ENCODE measurements at places on chromosomes 2 and 18.

GRCh38 chr2:24576146-24576545, 85.1 kb downstream of the NCOA1 start:
- no peak for DNase-seq

- peak; percentile 25 for DNase-seq
Measured at GRCh38 chr2:207252979-207253645, 87.4 kb upstream of the KLF7 start.

GRCh38 chr2:240362216-240362755, 73.2 kb upstream of the GPC1 start:
- no peak for DNase-seq

DNA sequence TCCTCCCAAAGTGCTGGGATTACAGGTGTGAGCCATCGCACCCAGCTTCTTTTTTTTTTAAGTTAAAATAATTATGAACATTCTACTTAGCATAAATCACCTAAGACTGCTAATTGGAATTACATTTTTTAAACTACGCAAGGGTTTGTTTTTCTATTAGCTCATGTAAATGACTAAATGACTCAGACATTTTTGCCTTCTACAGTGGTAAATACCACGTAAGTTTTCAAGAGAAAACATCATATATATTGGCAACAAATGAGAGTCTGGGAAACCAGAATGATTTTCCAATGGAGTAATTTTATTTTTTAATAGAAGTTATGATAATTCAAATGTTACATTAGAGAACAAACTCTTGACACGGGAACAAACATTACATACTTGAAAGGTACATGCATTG, 259.0 kb downstream of the ZNF385B start:
- DNase-seq, result no peak

GRCh38 chr2:168032091-168032490, 215.3 kb downstream of the STK39 start:
- DNase-seq, result no peak

- peak; percentile 97 for DNase-seq
Measured at GRCh38 chr2:207258263-207258991, 92.7 kb upstream of the KLF7 start.

DNA sequence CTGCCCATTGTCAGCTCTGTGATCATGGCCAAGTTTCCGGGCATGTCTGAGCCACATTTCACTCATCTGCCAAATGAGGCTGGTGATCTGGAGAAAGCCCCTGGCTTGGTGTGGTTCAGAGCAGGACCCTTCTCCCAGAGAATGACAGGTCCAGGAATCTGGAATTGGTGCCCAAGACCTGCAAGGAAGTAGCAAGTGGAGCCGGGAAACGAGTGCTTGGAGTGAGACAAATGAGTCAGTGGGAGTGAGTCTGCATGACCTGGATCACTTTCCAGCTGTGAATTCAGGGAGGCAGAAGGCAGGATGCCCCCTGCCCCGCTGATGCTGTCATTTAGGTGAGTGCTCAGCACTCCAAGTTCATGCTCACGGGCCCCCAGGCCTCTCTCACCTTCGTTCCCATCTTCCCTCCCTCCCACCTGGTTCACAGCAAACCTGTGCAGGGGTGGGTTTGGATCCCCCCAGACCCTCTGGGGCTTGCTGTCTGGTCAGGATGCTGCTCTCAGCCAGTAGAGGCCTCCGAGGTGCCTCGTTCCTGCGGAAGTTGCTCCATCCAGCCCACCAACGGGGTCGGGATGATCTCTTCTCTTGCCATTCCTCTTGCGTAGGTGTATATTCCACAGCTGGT, 104.4 kb downstream of the INHBB start:
- DNase-seq, result peak; percentile 20

- DNase-seq, result no peak
Measured at GRCh38 chr2:215579809-215580208, 143.9 kb upstream of the FN1 start.
